NCI-H2081 (cell line): ENCODE measurements at places on chromosomes 7 and 10.

GRCh38 chr10:108052981-108053380, 888.5 kb upstream of the SORCS1 start:
- DNase-seq = no peak

DNA sequence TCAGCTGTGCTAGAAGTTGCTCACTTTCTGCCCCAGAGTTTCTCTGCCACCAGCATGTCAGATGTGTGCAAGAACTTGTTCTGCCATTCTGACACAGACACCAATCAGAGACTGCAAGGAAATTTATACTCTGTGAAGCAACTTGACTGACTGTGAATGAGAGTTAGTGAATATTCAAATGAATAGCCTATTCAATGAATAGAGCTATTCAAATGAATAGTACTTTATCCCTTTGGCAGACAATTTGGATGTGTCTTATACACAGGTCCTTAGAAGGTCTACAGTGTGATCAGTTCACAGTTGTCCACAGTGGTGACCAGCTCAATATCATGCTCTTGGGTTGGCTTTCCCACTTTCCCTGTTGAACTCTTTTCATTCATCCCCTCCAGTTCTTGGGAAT, 138.1 kb downstream of the MACC1 start:
- no peak for DNase-seq

DNA sequence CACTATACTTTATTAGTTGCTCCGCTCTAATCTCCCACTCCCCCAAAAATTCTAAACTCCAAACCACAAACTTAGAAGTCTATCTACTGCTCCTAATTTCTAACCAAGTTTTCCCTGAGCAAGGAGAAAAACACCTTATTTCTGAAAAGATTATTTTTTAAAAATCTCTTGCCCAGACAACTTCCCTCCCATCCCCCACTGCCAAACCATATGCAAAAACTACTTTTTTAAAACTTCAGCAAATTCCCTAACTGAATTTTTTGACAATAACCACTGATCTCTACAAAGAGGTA, 1.9 kb downstream of the UBE2H start:
- no peak for DNase-seq

DNA sequence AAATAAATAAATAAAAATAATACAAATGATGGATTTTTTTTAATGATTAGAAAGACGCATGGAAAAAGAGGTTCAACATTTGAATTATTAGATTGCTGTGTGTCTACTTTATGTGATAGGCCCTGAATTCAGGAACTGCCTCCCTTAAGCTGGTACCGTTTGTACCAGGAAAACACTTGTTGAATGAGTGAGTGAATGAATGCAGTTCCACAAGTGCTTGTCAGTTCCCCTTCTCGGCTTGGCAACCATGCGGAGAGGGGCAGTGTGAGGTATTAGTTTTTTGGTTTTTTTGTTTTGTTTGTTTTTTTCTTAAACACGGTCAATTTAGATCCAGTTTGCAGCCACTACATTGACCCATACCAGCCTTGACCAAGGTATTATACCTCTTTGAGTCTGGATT, 2.1 kb upstream of the DPY19L1 start:
- DNase-seq = no peak

DNA sequence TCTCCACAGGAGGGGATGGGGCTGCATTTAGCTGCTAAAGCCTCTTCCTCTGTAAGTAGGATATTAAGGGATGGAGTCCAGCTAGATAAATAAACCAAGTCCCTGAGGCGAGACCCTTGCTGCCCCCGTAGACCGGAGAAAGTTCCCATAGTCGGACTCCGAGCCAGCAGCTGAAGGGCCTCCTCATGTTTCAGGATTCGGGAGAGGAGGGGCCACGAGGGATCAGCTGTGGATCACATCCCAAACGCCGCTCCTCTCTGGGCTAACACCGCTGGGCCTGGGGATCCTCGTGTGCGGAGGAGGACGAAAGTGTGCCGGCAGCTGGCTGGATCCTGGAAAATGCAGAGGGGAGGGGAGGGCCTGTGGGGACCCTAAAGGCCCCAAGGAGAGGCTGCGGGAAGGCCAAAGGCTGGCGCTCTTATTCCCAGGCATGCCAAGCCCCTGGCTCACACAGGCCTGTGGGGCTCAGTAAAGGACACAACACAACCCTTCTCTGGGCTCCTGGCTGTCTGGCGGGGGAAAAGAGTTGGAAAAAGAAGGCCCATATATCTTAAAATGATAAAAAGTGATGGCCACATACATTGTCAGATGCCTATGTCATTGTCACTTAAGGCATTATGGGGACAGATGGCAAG, 82.5 kb upstream of the TMEM72 start:
- no peak for DNase-seq
